Activated CD8-positive, alpha-beta memory T cell treated with anti-CD3 and anti-CD28 coated beads, Interleukin-2, amount 10 ng/mL, durations not matched to agents 7 days and 5 days (primary cell): ENCODE measurements at places on chromosomes 11 and 22. TPM values are rescaled to one million over a fixed set of nuclear protein-coding genes. Genes with fewer than 3 reads are reported as not detected.

MPST gene
- 42.3 TPM for total RNA-seq

APOA4 gene
- not detected for total RNA-seq

KCNA4 gene
- not detected for total RNA-seq

OR52B6 gene
- not detected for total RNA-seq

GAS2 gene
- total RNA-seq: 2.0 TPM

SLC5A12 gene
- total RNA-seq: not detected

ARHGAP32 gene
- total RNA-seq: 1.3 TPM

GRAMD4 gene
- total RNA-seq: 44.6 TPM

KIRREL3 gene
- total RNA-seq: not detected

SLC36A4 gene
- 6.7 TPM for total RNA-seq

SLC5A1 gene
- not detected for total RNA-seq

OR2AT4 gene
- not detected for total RNA-seq

AP5B1 gene
- 25.8 TPM for total RNA-seq

CD81 gene
- total RNA-seq: 162 TPM

DEUP1 gene
- not detected for total RNA-seq

CNGA4 gene
- not detected for total RNA-seq

CFAP300 gene
- not detected for total RNA-seq

TMEM25 gene
- 8.6 TPM for total RNA-seq

UBQLN3 gene
- total RNA-seq: not detected

RPUSD4 gene
- total RNA-seq: 38.8 TPM

OR51G1 gene
- total RNA-seq: not detected

STK33 gene
- total RNA-seq: 1.4 TPM

BTBD18 gene
- not detected for total RNA-seq

HTR3B gene
- total RNA-seq: not detected

OTOG gene
- not detected for total RNA-seq

FOLR3 gene
- not detected for total RNA-seq

PRG3 gene
- not detected for total RNA-seq

IL17REL gene
- total RNA-seq: not detected

DERL3 gene
- 14.6 TPM for total RNA-seq

HBB gene
- total RNA-seq: not detected

SLC6A5 gene
- total RNA-seq: not detected

MOGAT2 gene
- not detected for total RNA-seq

LARGE2 gene
- 0.54 TPM for total RNA-seq

SCUBE1 gene
- 3.0 TPM for total RNA-seq
